Tibial nerve (tissue), 4 donors: ENCODE measurements at places on chromosomes 5 and 9.

DNA sequence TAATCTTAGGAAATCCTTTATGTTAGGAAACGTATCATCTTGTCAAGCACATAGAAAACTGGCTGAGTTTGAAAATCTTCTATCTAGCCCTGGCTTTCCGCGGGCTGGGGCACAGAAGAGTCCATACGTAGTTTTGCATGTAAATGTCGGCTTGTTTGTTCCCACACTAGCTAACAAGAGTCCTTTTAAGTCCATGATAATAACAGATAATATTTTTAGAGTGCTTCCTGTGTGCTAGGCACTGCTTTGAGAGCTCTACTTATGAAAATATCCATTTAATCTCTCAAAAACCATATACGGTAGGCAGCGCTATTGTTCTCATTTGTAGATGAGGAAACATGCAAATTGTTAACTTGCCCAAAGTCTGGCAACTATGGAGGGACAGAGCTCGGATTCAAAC lies 40.5 kb downstream of the FYB1 start:
- no peak overlapping the region for H3K4me3 ChIP-seq
- H3K36me3 ChIP-seq = no peaks in the 10 kb centered on the region
- no peaks in the 10 kb centered on the region for H3K27me3 ChIP-seq
- no peaks in the 10 kb centered on the region for H3K4me1 ChIP-seq
- H3K27ac ChIP-seq = no peak overlapping the region
- DNase-seq = no peak

DNA sequence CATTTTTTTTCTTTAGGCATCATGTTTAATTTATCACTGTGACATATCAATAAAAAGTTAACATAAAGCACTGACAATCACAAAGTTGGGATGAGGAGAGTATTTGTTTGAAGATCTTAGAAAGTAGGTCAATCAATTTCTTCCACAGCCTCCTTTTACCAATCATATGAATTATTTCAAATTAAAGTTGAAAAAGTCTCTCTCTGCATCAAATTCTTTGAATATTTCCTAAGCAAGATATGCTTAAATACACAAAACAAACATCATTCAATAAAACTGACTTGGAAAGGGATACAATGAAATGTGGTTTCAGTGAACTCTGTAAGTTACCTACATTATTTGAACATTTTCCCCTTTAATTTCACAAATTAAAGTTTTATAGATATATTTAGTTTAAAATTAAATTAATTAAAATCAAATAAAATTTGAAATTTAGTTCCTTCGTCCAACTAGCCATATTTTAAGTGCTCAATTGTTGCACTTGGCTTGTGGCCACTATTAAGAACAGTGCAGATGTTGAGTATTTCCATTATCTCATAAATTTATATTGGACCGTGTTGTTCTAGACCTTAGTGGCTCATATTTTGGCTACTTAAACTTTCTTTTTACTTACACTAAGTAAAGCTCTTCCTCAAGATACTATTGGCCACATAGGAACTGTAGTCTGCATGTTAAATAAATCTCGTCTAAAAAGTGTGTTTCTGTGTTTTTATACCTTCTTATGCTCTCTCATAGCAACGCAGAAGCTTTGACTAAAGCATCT lies 949.7 kb upstream of the NUDT12 start:
- no peak overlapping the region for H3K4me3 ChIP-seq
- DNase-seq = no peak
- H3K27ac ChIP-seq = no peak overlapping the region
- no peaks in the 10 kb centered on the region for H3K36me3 ChIP-seq

DNA sequence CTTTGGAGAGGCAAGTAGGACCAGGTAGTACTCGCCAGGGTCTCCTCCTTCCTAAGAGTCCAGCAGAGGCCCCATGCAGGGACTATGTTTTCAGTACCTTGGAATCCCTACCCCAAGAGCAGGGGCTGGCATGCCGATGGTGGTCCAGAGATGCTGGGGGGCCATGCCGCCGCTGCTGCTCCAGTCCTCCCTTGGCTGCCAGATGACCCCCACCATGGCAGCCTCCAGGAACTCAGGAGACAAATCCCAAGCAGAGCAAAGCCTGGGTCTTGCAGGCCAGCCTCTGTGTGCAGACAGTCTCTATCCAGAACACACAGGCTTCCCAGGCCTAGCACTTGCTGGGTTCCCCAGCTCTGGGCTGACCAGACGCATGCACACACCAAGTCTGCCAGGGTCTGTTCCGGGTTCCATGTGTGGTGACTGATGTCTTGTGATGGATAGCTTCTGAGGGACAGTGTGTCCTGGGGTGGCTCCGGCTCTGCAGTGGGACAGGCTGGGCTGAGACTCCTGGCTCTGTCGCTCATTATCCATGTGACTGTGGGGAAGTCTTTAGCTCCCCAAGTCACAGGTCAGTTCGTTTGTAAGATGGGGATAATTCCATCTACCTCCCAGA lies 127.3 kb downstream of the CRB2 start:
- peaks cover 5% of the 10 kb centered on the region for H3K36me3 ChIP-seq
- no peaks in the 10 kb centered on the region for H3K27me3 ChIP-seq
- H3K4me3 ChIP-seq = no peak overlapping the region

- DNase-seq = no peak
- no peaks in the 10 kb centered on the region for H3K36me3 ChIP-seq
- no peak overlapping the region for H3K4me3 ChIP-seq
- H3K27ac ChIP-seq = no peak overlapping the region
- H3K4me1 ChIP-seq = no peaks in the 10 kb centered on the region
Measured at GRCh38 chr5:15566789-15567188, 66.8 kb downstream of the FBXL7 start.

GRCh38 chr5:35186749-35187148 lies 43.5 kb downstream of the PRLR start:
- no peak overlapping the region for H3K27ac ChIP-seq
- no peaks in the 10 kb centered on the region for H3K36me3 ChIP-seq
- H3K27me3 ChIP-seq = no peaks in the 10 kb centered on the region
- no peak for DNase-seq
- H3K4me3 ChIP-seq = no peak overlapping the region
